Stimulated activated CD8-positive, alpha-beta memory T cell treated with anti-CD3 and anti-CD28 coated beads, Interleukin-15, amount 100 ng/mL, for 48 hours (primary cell): ENCODE measurements at places on chromosomes 7 and 10.

DNA sequence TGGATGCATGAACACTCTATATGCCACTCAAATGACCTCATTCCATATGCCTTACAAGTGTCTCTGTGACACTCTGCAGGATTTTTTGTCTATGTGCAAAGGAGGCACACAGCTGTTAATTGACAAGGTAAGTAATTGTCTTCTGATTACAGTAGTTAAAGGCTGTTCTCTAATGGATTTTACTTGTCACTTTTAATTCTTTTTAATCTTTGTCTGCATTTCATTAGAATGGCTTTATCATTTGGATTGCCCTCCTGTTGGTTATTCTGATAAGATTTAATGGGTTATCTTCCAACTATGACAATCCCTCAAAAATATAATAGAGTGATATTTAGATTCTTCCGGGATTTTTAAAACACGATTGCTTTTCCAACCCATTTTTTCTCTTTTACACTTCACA is 290.0 kb upstream of the TEX47 start:
- DNase-seq = no peak

GRCh38 chr10:101453791-101454718 is 100.1 kb downstream of the BTRC start:
- DNase-seq = no peak

GRCh38 chr7:155204744-155205367 is 92.8 kb upstream of the INSIG1 start:
- DNase-seq = no peak

- DNase-seq = no peak
Observed at GRCh38 chr10:12703126-12703525, 298.4 kb downstream of the CCDC3 start.

DNA sequence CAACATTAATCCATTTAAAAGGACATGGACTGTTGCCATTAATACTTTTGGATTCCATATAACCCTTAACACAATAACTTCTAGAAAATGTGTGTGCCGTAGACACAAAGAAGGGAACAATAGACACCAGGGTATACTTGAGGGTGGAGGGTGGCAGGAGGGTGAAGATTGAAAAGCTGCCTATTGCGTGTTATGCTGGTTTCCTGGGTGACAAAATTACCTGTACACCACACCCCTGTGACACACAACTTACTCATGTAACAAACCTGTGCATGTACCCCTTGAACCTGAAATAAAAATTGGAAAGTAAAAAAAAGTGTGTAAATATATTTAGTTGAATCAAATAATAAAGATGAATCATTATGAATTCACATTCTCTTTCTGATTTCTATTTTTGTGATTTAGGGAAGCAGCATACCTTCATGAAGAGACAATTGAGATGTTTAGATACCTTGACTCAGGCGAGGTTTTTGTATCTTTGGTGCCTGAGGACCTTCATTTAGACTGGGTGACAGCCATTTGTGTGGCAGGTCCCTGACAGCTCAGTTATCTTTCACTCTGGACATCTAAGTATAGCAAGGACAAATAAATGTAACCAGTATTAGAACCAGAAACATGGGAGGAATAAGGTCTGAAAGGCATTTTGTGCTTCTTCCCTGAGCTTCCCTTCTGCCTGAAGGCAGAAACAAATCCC is 28.7 kb downstream of the GIMAP8 start:
- no peak for DNase-seq

- DNase-seq = no peak
Observed at GRCh38 chr10:98486421-98486820, 39.7 kb upstream of the HPS1 start.

DNA sequence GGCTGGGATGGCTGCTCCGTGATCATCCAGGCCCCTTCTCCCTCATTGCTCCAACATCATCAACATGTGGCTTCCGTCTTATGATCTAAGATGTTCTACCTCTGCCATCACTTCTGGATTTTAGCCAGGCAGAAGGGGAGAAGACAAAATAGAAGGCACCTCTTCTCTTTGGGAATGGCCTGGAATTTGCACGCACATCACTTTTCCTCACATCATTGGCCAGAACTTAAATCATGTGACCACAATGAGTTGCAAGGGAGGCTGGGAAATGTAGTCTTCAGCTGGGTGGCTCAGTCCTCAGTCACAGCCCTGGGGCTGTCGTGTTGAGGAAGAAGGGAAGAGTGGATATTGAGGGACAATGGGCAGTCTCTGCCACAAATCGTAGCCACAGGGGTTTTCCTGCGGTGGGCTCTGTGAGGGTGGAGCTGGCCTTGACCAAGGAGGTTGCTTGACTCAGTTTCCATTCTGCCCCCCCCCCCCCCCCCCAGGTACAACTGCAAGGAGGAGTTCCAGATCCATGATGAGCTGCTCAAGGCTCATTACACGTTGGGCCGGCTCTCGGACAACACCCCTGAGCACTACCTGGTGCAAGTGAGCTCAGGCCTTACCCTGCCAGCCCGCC is 50.3 kb downstream of the PALD1 start:
- DNase-seq = no peak

DNA sequence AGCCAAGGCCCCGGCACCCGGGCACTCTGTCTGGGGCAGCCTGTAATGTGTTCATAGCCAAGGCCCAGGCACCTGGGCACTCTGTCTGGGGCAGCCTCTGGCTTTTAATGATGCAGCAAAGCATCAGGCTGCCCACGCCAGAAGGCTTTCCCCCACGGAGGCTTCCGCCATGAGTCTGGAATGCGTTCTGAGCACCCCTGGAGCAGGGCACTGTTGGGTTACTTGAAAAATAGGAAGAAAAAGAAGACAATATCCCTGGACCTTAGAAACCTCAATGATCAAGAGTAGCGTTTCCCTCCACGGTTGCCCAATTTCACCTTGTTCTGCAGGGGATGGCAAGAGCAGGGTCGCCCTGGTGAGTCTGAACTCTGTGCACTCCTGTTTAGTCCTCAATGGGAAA is 565.0 kb downstream of the PTPRN2 start:
- DNase-seq = no peak

- DNase-seq = no peak
Observed at GRCh38 chr7:74452748-74453321, 871 bp upstream of the GTF2IRD1 start.

DNA sequence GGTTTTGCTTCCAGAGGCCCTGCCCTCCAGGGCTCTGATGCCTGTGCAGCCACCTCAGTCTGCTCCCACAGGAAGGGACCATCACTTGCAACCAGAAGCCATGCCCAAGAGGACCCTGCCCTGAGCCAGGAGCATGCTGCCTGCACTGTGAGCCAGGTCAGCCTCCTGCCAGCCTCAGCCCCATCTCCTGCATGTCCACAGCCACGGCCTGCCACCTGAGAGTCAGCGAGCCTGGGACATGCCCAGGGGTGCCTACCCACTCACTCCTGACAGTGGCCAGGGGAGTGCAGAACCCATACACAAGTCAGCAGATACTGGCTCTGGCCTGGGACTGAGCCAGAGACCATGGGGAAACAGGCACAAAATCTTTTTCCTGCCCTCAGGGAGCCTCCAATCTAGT is 6.6 kb upstream of the KCP start:
- DNase-seq = no peak

DNA sequence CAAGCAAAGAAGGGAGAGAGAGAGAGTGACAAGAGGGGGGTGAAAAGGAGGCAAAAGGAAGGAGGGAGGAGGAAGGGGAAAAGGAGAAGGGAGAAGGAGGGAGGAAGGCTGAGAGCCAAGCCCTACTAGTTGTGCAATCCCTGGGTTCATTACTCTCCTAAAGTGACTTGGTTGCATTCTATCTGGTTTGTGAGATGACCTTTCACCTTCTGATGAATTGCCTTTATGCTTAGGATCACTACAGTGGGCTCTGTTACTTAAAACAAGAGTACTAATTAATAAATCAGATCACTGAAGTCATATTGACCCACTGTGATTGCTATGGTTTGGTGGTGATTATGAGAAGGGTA is 144.9 kb downstream of the KIF20B start:
- DNase-seq = no peak

DNA sequence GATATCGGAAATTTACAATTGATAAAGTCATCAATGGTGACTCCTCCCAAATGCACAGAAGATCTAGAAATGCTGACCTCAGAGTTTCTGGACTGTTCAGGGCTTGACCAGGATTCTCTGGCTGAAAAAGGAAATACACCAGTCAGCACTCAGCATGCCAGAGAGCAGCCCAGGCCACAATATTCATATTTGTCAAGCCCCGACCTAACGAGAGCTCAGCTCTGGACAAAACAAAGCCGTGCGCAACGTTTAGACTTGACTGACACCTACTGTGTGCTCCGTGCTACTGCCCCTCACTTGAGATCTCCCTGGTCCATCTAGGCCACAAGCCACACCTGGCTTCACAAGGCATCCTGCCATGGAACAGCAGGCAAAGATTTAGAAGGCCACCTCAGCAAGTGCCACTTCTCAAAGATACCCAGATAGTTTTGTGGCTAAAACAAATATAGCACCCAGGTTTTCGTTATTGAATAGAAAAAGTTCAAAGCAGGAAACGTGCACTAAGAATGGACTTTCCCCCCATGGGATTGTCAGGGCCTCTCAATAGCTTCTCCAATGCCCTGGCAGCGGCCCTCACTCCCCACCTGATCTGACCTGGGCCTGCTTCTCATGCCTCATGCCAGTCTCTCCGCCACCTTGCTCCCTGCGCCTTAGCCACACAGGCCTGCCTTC is 218.3 kb downstream of the FAM107B start:
- DNase-seq = no peak

DNA sequence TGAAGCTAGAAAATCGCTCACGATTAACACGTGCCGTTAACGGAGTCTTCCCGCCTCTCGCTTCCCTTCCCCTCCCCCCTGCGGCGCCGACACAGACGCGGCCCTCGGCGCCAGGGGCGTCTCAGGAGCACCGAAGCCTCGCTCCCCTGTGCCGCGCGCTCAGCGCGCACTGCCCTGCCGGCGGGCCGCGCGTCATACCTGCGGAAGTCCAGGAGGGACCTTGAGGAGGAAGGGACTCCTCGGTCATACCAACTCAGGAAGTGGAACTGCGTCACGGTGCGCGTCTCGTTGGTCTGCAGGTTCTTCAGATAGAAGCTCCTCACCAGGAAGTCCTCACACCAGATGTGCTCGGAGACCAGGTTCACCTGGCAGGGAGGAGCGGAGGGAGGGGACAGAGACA is 239.6 kb downstream of the DNAJB6 start:
- DNase-seq = peak; percentile 46

- no peak for DNase-seq
Observed at GRCh38 chr7:129796186-129796775, 156.5 kb downstream of the UBE2H start.

GRCh38 chr10:124681626-124682552 is 62.3 kb downstream of the FAM53B start:
- DNase-seq = no peak

DNA sequence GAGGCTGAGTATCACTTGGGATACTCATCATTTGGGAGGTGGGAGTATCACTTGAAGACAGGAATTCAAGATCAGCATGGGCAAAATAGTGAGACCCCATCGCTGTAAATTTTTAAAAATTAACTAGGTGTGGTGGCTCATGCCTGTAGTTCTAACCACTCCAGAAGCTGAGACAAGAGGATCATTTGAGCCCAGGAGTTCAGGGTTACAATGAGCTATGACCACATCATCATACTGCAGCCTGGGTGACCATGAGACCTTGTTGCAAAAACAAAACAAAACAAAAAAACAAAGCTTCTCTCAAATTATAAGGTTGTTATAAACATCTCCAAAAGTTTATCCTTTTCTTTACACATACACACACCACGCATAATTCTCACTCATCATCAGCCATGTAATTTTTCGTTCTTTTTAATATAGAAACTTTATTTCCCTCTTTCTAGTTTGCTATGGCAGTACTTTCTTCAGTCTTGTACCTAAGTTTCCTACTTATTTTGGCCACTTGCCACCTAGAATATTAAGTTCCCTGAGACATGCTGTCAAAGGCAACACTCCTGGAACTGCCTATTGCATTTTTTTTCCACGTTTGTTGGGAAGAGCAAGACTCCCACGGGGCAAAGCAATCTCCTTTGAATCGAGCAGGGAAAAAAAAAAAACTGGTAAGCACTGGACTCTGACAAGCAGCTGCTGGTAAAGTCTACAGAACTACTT is 37.1 kb downstream of the SKIDA1 start:
- no peak for DNase-seq

DNA sequence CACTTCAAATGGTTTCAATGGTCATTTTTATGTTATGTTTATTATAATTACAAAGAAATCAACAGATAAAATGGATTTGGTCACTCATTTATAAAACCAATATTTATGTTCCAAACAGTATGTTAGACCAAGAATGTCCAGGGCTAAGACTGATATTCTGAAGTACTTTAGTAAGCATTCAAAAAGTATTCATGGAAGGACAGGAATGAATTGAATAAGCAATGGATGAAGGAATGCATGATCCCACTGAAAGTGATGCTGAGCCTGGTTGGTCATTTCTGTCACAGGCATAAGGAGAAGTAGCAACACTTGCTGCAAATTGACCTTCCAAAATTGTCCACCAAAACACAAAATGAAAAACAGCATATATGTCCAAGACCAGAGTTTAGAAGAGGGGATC is 189.0 kb upstream of the CELF2 start:
- DNase-seq = no peak

GRCh38 chr10:75398200-75398691 is 3.3 kb downstream of the ZNF503 start:
- DNase-seq = no peak

- no peak for DNase-seq
Observed at GRCh38 chr10:47101807-47102206, 190.6 kb downstream of the PTPN20 start.

- DNase-seq = no peak
Observed at GRCh38 chr7:3928727-3929515, 627.9 kb downstream of the SDK1 start.

DNA sequence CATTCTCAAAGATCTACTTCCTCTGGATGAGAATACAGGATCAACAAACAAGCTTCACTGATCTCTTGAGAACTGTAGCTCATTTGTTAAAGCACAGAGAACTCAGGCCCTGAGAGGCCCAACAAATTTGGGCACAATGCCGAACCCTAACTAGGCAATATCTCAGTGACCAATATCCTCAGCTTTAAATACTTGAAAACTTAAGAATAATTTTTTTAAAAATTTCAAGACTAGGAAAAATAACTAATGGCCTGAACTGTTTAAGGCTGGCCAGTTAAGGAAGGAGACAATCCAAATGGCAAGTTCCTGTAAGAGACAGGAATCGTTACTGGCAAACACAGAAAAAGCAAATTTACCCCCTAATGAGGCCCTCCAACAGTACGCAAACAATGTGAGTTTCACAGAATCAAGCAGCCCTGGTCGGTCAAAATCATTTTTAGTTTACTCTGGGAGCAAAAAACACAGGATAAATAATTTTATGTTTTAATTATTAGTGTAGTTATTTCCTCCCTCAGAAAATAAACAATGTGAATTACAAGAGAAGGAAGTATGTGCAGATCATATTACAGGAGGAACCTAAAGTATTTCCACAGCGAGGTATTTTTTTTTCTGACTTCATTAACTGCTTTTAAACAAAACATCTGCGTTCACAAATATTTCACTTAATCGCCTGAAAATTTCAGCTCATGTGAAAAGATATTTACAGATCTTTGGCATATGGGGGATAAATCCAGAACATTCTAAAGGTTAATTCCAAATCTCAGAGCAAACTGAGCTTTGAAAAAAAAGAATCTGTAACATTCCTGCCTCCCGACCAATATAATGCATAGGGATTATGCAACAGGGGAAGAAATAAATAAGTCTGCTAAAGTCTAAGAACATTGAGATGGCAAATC is 39.5 kb downstream of the NT5C2 start:
- no peak for DNase-seq
